ENCODE measurements at places on chromosomes 1 and 21.

DNA sequence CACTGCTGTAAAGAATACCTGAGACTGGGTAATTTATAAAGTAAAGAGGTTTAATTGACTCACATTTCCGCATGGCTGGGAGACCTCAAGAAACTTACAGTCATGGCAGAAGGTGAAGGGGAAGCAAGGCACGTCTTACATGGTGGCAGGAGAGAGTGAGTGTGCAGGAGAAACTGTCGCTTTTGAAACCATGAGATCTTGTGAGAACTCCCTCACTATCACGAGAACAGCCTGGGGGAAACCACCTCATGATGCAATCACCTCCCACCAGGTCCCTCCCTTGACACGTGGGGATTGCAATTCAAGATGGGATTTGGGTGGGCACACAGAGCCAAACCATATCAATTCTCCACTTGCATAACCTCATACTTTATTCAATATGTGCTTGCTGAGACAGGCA, 76.6 kb downstream of the GIPC2 start:
- DNase-seq: no peak

DNA sequence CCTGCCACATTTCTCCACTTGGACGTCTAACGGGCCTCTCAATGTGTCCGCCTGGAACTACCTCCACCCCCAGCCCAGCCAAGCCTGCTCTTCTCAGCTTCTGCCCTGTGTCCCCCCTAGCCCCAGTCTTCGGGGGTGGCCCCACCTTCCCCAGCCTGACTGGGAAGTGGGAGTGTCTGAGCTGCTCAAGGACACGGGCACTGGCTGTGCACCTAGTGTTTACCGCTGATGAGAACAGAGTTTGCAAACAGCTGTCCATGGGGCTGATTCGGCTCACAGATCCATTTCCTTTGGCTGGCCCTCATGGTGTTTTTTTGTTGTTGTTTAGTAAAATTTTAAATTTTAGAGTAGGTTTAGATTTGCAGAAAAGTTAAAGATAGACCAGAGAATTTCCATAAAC, 121.1 kb downstream of the PTPRU start:
- DNase-seq: no peak

DNA sequence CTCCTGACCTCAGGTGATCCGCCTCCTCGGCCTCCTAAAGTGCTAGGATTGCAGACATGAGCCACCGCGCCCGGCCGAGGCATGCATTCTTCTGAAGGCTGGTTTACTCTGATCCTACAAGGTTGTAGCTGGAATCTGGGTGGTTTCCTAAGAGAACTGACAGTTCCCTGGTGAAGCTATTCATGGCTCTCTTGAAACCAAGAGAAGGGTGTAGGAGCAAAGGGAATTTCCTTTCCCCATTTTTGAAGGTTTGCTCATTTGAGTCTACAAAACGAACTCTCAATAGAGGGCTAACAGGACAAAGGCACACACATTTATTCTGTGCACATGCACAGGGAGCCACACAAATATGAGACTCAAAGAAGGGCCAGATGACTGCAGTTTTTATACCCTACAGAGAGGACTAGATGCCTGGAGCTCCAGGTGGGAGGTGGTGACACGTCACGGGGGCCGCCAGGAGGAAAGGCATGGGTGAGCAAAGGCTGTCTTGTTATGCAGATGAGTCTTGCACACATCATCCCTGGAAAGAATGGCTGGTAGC, 49.5 kb upstream of the ERRFI1 start:
- no peak for DNase-seq

DNA sequence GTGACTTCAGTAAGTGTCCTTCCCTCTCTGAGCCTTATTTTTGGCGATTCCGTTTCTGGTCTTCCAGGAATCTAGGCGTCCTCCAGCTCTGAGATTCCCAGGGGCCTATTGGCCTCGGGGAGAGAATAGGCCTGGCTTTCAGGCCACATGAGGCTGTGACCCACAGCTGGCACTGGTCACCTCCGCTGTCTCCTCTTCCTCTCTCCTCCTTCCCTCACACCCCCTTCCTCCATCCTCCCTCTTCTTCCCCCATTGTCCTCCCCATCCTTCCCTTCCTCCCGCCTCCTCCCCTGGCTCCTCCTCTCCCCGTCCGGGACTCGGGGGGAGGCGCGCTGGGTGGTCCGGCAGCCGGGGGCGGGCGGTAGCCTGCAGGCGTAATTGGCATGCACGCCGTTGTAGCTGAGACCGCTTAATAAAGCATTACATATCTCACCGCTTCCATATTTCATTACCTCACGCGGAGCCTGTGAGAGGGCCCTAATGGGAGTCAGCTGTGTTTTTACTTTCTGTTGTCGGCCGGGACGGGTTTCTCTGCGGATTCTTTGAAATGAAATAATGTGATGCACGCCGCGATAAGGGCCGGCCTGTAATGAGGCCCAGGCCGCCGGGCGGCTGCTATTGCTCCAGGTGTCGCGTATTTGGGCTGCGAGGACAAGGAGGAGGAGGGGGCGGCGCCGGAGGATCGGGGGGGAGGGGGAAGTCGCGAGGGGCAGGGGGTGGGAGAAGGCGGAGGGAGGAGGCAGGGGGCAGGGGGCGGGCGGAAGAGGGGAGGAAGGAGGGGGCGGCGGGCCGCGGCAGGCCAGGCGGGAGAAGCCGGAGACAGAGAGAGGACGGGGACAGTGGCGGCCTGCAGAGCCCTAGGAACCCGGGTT, 95.3 kb downstream of the FOXD2 start:
- DNase-seq: no peak

DNA sequence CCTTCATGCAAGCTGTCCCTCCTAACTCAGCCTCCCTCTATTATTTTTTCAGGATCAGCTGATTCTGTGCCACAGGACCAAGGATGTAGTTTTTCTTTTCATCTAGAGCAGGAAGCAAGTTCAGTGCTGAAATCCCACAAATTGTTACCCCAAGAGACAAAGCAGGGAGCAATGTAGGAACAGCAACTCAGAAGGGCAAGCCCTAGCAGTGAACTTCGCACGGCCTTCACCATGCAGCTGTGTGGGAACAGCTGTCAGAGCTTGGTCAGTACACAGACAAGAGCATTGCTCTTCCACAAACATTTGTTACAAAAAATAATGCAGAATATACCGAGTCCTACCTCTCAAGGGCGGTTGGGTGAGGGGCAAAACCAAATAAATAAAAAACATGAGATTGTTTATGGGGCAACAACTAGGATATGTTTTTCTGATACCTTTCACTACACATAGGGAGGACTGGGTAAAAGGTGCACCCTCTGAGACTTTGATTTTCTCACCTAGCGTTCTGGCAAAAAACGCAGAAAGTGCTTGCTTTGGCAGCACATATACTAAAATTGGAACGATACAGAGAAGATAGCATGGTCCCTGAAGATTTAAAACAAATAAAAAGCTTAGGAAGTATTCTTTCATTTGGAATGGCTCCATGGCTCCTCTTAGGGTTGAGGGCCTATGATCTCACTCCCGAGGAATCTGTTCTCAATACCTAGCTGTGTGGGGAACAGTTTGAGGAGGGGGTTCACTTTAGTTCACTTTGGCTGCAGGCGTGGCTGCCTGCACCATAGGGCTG, 37.1 kb upstream of the ANGPTL7 start:
- DNase-seq: no peak

DNA sequence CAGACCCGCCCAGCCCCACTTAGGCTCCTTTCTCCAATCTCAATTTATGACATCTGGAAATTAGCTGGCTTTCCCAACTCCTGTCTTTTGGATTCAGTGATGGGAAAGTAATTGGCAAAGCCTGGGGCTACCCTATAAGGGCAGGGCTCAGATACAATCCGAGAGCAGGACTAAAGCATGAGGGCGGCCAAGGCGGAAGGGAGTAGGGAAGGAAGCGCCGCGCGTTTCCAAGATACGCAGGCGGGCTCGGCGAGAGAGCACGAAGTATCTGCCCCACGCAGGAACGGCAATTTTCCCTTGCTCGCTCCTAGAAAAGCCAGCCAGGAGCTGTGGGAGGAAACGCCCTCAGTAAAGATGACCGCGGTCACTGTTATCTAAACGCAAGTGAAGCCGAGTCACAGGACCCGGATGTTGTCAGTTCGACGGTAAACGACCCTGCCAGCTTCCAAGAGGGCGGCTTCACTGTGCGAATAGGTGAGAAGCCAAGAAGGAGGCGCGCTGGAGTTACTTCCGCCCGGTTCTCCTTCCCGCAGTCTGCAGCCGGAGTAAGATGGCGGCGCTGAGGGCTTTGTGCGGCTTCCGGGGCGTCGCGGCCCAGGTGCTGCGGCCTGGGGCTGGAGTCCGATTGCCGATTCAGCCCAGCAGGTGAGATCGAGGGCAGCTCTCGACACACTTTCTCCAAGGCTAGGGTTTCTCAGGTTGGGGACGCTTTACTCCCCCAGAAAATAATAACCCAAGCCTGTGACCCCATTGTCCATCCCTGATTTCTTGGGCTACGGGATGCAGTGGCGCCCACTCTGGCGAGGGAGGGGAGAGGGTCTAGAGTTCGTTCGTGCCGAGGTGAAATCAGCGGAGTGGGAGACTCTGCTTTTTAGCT, at the start of gene NDUFS2:
Gene NDUFS2, plus strand, starts transcription at position 532 of the 877 bp plus-strand sequence. Its CDS starts 19 bp downstream, at position 551.
- DNase-seq: peak; percentile 96

DNA sequence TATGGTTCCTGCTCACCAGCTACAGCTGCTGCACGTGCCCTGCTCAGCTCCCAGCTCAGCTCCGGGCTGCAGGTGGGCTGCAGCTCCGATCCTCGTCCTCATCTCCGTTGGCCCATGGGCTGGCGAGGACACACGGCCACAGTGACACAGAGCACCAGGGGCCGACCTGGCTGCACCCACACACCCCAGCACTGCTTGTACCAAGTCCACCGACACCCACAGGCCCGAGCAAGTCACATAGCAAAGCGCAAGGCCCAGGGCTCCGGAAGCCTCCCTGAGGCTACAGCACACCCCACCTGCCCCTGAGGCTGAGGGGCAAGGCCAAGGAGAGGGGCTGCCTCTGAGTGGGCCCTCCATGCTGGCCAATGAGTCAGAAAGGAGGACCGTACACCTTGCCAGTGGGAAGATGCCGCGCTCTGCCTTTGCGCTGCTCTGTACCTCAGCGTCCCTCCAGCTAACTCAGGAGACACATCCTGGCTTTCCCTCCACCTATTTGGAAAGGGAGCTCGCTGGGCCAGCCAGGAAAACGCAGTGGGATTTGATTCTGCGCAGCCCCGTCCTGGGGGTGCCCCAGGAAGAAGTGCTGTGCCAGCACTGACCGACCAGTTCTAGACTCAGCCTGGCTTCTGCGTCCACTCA, 124.8 kb downstream of the SIK1 start:
- no peak for DNase-seq

- no peak for DNase-seq
Measured at GRCh38 chr1:11535761-11536572, 57.0 kb downstream of the DISP3 start.

GRCh38 chr1:17270891-17271765, 22.2 kb downstream of the PADI3 start:
- DNase-seq: no peak

- DNase-seq: no peak
Measured at GRCh38 chr1:66931590-66931989, 6.8 kb downstream of the MIER1 start.

GRCh38 chr1:81197591-81197990, 603.1 kb upstream of the ADGRL2 start:
- no peak for DNase-seq

- no peak for DNase-seq
Measured at GRCh38 chr21:31566064-31566463, 93.4 kb upstream of the SOD1 start.

GRCh38 chr1:94609619-94610018, 68.1 kb upstream of the F3 start:
- DNase-seq: no peak

DNA sequence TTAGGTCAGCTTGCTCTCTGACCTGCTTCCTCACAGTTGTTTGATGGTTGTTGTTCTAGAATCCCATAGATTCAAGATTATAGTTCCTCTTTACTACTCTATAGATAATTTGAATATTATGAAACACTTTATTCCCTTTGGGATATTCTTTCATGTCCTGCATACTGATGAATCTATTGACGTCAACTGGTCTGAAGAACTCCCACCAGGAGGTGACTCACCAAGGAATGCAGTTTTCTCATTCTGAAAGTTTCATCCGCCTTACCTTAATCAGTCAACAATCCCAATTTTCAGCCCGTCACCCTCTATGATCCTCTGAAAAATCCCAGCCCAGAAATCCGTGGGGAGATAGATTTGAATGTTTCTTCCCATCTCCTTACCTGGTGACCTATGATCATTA, 834.1 kb upstream of the PRMT6 start:
- DNase-seq: no peak

DNA sequence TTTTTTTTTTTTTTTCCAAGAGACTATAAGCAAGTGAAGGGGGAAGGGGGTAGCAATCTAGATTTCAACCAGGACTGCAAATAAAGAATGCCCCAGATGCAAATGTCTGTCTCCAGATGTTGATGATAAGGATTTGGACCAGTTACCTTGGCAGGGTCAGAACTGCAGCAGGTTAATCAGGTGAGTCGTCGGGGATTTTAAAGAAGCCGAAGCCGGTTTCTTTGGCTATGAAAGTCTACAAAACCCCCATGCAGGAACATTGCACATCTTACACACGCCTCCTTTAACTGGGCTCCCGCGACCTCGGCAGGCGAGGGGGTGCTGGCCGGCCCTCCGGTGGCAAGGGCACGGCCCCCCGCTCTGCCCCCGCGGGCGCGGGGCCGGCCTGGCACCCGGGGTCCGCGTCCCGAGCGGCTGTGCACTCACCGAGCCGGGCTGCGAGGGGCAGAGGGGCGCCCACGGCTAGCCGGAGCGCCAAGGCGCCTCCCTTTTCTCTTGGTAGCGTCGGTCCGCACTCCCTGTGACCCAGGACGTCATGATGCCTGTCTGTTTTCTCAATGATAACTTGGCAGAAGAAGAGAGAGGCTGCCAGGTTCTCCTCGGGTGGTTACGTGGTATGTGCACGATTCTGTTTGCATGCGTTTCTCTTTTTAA, 366.3 kb upstream of the ESRRG start:
- DNase-seq: no peak

DNA sequence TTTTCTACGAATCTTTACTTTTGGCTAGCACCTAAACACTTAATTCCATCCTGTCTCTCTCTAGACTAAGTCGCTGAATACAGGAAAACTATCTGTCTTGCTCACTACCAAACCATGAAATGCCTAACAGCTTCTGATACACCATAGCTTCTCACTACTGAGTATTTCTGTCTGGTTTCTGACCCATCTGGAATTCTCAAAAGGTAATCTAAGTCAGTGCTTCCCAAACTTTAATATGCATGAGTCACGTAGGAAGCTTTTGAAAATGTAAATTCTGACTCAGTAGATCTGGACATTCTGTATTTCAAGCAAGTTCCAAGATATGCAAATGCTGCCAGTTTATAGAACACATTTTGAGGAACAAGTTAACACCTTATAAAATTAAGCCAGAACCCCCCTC, 9.2 kb upstream of the OVGP1 start:
- DNase-seq: no peak

Measured in AML-193 (cell line).